ENCODE measurements at places on chromosomes 12 and 14.

- DNase-seq: no peak
Observed at GRCh38 chr14:23640524-23641141, 4.5 kb downstream of the DHRS2 start.

- DNase-seq: no peak
Observed at GRCh38 chr12:26031827-26032226, 73.3 kb downstream of the RASSF8 start.

DNA sequence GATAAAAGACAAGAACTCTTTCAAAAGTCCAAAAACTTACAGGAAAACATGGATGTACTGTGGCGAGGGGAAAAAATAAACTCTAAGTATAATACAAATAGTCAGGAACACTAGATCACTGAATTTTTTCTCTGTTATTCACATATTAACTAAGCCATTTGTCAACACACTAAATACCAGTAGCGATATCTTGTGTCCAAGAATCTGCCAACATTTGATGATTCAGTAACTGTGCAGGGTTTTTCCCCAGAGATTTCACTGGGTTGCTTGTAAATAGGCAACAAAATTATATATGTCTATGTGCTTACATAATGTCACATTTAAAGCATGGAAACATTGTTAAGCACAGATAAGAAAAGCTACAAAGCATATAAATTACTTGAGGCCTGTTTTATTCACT, 205.9 kb downstream of the KIF21A start:
- DNase-seq: no peak

GRCh38 chr12:30598889-30599288, 96.8 kb downstream of the IPO8 start:
- no peak for DNase-seq

- no peak for DNase-seq
Observed at GRCh38 chr12:25553098-25553497, at the start of gene LMNTD1. Gene LMNTD1, minus strand, starts transcription at chr12:25553283. Its CDS starts 324 bp downstream, at chr12:25552959.

Data from NCI-H510A (cell line).